ENCODE measurements at places on chromosomes 16 and 17.
A peak's percentile ranks its signal among the peaks of the same experiment; 100 is the strongest.

GRCh38 chr17:32520737-32521404 lies 34.1 kb downstream of the CDK5R1 start:
- no peak for DNase-seq

GRCh38 chr16:79885320-79885719 lies 284.8 kb upstream of the MAF start:
- no peak for DNase-seq

DNA sequence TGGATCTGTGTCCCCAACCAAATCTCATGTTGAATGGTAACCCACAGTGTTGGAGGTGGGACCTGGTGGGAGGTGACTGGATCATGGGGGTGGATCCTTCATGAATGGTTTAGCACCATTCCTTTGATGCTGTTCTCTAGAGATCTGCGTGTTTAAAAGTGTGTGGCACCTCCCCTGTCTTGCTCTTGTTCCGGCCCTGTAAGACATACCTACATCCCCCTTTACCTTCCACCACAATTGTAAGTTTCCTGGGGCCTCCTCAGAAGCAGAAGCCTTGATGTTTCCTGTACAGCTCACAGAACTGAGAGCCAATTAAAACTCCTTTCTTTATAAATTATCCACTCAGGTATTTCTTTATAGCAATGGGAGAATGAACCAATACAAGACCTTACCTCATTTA lies 257.7 kb downstream of the XYLT1 start:
- DNase-seq, result no peak

GRCh38 chr16:54066451-54067105 lies 220.0 kb downstream of the IRX3 start:
- peak; percentile 49 for DNase-seq

- no peak for DNase-seq
Observed at GRCh38 chr16:4868026-4868425, 20.7 kb downstream of the UBN1 start.

DNA sequence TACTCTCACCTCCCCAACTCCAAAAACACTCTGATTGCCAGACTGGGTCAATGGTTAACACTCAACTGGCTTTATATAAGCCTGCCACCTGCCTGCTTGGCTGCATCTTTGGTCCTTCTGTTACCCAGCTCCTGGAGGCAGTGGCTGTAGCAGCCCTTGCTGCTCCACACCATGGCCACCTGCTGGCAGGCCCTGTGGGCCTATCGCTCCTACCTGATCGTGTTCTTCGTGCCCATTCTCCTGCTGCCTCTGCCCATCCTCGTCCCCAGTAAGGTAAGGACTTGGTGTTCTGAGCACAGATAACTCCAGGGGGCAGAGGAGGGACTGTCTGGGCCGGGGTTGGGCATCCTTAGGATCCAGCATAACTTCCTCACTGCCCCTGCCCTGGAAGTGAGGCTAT lies at the start of gene SLC13A2:
Gene SLC13A2 (plus strand): TSS at position 103 of the 400 bp plus-strand sequence. CDS start 69 bp downstream, at position 172.
- DNase-seq, result no peak

DNA sequence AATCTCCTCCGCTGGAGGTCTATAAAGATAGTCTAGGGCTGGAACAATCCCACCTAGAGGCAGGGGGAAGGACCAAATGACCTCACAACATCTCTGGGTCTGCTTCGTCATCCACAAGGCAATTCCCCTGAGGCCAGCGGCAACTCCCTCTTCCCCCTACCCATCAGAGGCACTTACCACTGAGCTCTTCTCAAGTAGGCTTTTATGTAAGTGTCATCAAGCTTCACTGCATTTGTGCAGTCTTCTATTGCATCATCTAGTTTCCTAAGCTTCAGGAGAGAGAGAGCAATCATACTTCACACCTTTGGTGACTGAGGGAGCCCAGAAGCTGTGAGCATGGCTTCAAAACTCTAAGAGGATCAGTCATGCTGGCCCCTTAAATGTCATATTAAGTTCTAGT lies 21.0 kb downstream of the CNP start:
- no peak for DNase-seq

GRCh38 chr16:66551788-66552285 lies 539 bp upstream of the CKLF start:
- DNase-seq, result no peak

DNA sequence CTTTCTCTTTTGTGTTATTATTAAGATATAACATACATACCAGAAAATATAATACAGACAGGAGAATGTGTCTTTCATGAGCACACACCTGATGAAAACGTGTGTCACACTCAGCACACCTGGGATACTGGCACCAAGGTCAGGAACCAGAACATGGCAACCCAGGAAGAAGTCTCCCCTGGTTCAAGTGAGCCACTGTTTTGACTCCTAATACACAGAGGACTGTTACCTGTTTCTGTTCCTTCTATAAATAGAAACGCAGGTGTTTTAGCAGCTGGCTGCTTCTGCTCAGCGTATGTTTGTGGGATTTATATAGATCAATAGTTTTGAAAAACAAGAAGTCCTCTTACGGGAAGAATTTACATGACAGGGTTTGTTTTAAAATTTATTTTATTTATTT lies 3.5 kb downstream of the SEC14L1 start:
- no peak for DNase-seq

GRCh38 chr17:9702914-9703780 lies 57.8 kb downstream of the USP43 start:
- DNase-seq, result no peak

DNA sequence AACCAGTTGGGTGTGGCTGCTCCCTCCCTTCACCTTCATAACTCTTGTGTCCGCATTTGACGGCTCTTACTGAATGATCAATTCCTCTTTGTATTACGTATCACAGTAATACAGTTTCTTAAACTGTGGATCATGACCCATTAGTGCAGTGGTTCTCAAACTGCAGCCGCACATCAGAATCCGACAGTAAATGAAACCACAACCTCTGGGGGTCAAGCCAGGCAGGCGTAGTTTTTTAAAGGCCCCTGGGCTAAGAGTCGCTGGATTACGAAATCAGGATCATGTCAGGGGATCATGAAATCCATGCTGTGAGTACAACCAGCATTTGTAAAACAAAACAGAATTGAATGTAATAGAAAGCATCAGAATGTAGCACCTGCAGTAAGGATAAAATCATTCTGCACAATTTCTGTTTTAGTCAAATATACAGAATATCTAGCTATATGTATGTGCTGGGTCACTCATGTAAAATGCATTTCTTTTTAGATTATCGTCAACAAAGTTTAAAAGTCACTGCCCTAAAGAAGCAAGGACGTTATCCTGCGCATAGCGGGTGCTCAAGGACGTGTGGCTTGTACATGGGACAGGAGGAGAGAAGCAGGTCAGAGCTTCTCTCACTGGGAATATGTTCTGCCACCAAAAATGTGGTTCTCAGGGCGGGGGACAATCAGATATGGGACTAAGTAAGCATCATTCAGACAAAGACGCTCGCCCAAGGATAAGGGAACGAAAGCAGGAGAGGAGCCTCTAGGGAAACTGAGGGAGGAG lies 113.1 kb downstream of the ZFHX3 start:
- no peak for DNase-seq

- no peak for DNase-seq
Observed at GRCh38 chr17:79690466-79690865, 40.3 kb upstream of the ENPP7 start.

Measured in SK-MEL-5 (cell line).